ENCODE measurements at places on chromosomes 2 and 18.
A peak's percentile ranks its signal among the peaks of the same experiment; 100 is the strongest.

DNA sequence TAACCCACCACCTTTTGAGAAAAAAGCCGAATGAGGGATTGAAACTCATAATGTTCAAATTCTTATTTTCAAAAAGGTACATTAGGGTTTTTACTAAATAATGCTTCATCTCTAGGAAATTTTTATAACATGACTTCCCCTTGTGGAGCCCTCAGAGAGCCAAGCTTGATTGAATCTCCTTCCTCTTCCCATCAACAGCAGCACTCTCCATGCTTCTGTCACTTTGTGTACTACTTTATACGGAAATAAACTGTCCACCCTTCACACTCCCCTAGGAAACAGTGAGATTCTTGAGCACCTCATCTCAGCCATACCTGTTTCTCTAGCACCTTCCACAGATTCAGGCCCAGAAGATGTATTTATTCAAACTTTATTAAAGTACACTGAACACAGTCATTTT lies 51.8 kb downstream of the TFPI start:
- no peak for DNase-seq

DNA sequence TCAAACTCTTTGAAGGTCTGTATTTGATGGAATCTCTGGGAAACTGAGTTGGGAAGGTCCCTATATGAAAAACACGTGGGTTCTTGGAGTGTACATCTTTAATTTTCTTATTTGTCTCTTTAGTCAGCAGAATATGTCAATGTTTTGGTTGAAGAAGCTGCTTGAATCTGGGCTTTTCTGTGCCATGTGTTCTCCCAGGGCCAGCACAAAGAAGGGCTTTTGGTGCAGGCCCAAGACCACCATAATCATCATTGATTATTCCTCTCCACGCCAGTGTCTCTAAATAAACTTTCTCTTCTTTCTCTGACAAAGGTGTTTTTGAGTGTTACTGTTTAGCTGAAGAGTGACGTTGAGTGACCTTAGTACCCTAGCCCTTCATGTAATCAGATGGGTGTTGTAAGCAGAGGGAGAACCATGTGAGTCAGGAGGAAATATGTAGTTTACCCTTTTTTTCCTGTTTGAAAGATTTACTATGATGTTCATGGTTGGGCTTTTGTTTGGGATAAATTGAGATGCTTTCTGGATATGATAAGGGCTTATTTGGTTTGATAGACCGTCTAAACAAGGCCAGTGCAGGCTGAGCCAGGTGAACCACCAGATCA lies 11.6 kb upstream of the TNP1 start:
- no peak for DNase-seq

DNA sequence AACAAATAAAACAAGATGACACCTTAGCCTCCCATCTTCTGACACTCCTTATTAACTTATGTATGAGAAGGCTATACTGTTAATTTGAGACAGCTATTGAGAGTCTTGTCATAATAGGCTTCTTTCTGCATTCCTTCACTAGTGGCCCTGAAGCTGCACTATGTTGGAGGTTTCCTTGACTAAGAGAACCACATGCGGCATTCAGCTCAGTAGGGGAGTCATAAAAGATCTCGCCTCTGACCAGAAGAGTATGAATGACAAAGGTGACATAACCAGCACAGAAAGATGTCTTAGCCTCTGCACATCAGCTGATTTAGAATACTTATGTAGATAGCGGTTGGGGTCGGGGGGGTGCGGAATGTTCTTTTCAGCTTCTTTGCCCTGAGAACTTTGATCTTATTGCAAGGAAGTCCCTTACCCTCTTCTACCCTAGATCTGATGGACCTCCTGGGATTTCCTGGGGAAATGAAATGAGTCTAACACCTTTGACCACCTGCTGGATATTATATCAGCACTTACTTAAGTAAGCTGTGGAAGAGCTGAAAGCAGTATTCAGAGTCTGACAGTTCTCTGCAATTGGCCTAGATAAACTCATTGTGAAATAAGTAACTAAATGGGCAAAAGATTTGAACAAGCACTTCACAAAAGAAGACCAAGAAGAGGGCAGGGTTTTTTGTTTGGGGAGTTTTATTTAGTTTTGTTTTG lies 24.2 kb downstream of the RBM45 start:
- DNase-seq: no peak

- DNase-seq: peak; percentile 34
These were observed 213.4 kb upstream of the GATA6 start for GRCh38 chr18:21955757-21956652.

DNA sequence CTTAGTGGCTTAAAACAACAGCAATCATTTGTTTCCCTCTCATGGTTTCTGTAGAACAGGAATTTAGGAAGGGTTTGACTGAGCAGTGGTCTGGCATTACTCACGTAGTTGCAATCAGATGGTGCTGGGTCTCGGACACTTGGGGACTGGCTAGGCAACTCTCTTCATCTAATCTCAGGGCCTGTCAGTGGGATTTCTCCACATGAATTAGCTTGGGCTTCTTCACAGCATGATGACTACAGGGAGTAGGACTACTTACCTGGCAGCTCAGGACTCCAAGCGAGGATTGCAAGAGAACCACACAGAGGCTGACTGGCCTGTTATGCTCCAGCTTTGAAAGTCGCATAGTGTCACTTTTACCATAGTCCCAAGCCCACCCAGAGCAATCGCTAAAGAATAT lies 125.1 kb downstream of the TTC27 start:
- DNase-seq: no peak

DNA sequence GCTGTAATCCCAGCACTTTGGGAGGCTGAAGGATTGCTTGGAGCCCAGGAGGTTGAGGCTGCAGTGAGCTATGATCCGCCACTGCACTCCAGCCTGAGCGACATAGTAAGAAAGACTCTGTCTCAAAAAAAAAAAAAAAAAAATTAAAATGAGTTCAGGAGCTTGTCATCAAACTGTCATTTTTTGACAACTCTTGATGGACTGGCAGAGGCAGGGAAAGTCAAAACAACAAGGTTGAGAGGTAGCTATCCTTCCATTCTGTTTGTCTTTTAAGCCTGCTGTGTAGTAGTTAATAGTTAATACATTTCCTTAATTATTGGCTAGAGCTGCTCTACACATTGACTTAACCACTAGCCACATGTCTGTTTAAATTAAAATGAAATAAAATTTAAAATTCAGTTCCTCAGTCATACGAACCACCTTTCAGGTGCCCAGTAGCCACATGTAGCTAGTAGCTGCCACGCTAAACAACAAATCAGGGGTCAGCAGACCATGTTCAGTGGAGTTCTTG lies 22.7 kb downstream of the DPYSL5 start:
- DNase-seq: no peak

DNA sequence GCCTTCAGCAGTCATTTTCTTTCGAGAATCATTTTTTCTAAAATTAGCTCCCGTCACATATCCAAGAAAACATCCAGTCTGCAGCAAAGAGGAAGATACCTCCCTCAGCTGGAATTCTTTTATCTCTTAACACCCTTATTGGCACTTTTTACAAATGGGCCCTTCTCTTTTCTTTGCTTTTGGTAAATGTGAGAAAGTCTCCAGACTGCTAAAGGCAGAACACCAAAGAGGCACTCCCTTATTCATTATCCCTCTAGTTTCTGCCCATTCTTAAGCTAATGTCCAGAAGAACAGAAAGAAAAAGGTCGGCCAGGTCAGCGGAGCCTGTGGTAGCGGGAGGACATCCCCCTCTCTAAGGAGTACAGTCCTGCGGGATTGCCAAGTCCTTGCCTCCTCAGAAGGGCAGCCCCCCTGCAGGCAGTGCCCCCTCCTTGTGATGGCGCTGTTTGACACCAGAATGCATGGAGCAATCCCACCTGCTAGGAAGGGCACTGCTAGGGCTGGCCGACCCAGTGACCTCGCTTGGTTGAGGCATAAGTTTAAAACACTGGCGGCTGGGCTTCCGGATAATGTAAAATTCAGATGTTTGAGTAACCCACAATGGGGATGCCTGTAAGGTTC lies 34.0 kb downstream of the ST6GAL2 start:
- DNase-seq: no peak

- no peak for DNase-seq
These were observed 162.1 kb downstream of the UBE2E3 start for GRCh38 chr2:181142514-181142913.

DNA sequence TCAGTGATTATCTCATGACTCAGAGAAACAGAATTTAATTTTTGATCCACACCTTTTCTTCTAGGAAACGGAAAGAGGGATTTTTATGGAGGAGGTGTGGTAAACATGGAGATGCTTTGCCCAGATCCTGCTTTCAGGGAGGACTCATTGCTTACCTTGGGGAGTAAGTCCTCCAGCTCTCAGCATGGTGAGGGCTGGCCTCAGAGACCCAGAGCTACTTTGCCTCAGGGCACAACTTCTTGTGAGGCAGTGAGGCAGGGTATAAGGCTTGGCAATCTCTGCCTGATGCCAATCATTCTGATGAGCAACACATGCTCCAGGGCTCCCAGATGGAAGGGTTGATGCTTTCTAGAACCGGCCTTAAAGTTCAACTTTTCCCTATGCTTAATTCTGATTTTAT lies 189.9 kb upstream of the DCC start:
- DNase-seq: peak; percentile 91

GRCh38 chr2:56287974-56288373 lies 104.2 kb downstream of the CCDC85A start:
- DNase-seq: peak; percentile 82

- no peak for DNase-seq
These were observed 97.1 kb upstream of the CELF4 start for GRCh38 chr18:37662546-37663339.

DNA sequence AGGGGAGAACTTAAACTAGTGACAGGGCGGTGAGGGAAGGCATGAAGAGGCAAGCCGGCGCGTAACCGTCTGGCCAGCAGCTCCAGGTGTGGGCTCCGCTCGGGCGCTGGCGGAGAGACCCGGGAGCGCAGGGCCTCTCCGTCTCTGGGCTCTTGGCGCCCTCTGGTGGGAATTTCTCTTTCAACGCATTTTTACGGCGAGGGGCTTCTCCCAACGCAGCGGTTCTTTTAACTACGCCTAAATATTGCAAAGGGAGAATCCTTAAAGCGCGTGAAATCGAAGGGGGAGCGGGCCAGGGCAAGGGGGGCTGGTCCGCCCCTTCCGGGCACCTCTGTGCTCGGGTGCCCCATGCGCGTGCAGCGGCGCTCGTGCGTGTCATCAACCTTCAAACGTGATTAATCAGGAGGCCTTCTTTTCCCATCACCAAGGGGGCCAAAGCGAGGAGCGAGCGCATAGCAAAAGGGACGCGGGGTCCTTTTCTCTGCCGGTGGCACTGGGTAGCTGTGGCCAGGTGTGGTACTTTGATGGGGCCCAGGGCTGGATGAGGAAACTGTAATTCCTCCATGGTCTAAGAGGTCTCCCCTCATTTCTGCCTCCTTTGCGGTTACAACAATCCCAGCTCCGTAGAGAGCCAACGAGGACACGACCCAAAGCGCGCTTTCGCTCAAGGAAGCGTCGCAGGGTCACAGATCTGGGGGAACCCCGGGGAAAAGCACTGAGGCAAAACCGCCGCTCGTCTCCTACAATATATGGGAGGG lies 762 bp upstream of the GAD1 start:
- DNase-seq: peak; percentile 56

DNA sequence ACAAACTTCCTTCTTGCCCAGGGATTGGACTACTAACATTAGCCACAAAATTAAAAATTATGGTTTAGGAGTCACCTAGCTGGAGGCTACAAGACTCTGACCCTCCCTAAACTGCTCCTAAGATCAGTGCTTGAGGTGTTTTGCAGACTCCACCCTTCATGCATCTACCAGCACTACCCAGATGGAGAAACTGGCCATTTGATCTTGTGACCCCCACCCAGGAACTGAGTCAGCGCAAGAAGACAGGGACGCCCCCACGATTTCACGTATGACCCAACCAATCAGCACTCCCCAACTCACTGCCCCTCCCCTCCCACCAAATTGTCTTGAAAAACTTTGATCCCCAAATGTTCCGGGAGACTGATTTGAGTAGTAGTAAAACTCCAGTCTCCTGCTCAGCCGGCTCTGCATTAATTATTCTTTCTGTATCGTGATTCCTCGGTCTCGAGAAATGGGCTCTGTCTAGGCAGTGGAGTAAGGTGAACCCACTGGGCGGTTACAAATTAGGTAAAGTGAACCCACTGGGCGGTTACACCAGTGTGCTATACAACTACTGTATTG lies 40.1 kb upstream of the CCDC88A start:
- no peak for DNase-seq

DNA sequence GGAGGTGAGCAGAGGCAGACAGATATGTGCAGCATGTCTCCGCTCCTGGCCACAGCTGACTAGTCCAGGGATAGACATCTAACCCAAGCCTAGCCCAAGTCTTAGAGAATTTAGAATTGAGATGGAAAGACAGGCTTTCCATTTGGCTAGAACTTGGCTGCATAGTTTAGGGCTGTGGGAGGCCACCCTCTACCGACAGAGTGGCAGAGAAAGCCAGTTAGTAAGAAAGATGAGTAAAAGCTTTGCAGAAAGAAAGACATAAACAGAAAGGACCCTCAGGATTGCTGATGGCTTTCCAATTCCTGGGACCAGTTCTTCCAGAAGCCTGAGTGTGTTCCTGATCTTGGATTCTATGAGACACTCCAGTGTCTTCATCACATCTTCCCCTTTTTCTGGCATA lies 62.1 kb downstream of the DYM start:
- no peak for DNase-seq

DNA sequence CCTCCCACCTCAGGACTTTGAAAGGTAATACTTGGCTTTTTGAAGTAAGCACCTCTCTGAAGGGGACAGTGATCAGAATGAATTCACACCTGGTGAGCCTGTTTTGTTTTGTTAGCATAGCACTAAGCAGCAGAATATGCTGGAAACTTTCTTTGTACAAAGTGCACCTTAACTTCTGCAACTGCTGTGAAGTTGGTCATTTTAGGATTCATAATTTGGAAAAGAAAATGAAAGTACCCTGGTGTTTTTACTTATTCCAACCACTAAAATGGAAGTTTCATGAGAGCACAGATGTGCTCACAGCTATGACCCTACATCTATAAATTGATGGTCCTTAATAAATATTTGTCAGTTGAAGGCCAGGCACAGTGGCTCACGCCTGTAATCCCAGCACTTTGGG lies 257.8 kb upstream of the STON1 start:
- DNase-seq: no peak

All from foreskin keratinocyte (primary cell).